Thoracic aorta (tissue), 2 donors: ENCODE measurements at places on chromosomes 7 and 10. TPM values are rescaled to one million over a fixed set of nuclear protein-coding genes. Genes with fewer than 3 reads are reported as not detected.
A peak's percentile ranks its signal among the peaks of the same experiment; 100 is the strongest.

GRCh38 chr7:142508251-142508650 lies 241.0 kb upstream of the PRSS1 start:
- no peaks in the 10 kb centered on the region for H3K36me3 ChIP-seq
- no peak for DNase-seq
- H3K27me3 ChIP-seq: no peaks in the 10 kb centered on the region
- H3K4me3 ChIP-seq: no peak overlapping the region
- no peak overlapping the region for H3K27ac ChIP-seq
- no peaks in the 10 kb centered on the region for H3K4me1 ChIP-seq

DNA sequence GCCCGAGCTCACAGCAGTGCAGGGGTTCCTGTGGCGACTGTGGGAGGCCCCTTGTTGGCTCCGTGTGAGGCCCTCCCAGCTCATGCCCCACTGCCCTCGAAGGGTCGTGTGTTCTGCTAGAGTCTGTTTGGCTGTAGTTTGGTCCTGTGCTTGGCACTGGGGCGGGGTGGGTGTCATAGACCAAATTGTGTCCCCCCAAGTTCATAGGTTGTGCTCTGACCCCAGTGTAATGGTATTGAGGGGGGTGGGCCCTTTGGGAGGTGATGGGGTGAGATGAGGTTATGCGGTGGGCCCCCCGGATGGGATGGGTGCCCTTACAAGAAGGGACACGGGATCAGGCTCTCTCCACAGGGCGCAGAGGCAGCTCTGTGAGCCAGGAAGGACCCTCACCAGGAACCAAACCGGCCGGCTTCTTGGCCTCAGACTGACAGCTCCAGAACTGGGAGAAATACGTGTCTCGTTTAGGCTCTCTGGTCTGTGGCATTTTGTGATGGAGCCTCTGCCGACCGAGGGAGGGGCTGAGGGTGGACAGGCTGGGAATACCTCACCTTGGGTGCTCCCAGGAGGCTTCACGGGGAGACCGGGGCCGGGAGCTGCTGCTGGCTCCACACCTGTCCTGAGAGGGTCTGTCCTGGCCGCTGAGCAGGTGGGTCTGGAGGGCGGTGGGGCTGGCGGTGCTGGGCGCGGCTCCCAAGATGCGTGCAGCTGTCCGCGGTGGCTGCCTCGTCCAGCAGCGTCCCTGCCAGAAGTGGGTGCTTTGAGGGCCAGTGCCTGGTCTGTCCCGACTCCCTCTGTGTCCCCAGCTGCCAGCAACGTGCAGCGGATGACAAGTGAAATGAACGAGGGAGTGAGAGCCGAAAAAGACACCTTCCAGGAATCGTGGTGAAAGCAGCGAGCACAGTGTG lies 89.4 kb downstream of the INPP5A start:
- peaks cover 60% of the 10 kb centered on the region for H3K4me1 ChIP-seq
- H3K27ac ChIP-seq: peak overlapping the region; percentile 90
- H3K4me3 ChIP-seq: no peak overlapping the region
- no peak for DNase-seq

- no peak overlapping the region for H3K27ac ChIP-seq
- no peaks in the 10 kb centered on the region for H3K27me3 ChIP-seq
- no peak overlapping the region for H3K4me3 ChIP-seq
- H3K36me3 ChIP-seq: no peaks in the 10 kb centered on the region
- no peak for DNase-seq
Observed at GRCh38 chr10:117186832-117187615, 10.3 kb upstream of the KCNK18 start.

The UCN3 gene
- not detected for total RNA-seq

DNA sequence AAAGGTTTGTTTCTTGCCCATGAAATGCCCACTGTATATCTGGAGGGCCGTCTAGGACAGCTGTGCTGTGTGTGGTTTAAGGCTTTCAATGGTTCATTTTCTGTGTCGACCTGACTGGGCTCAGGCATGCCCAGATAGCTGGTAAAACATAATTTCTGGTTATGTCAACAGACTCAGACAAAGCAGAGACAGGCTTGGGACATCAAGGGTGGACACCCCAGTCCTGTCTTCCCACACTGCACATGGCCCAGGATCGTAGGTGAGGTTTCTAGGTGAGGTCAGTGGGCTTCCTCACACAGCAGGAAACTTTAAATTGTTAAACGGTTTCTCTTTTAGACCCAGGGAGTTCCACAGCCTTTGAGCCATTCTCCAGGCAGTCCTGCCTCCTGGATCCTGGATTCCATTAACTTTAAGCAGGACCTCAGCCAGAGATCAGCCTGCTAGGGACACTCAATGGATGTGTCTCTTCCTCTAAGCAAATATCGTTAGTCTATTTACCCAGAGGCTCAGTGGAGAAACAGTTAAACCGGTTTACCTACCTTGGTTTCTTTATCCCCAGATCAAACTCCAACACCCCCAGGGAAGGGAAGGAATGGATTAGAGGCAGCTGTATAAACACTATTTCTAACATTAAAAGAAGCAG lies 66.4 kb downstream of the ST8SIA6 start:
- H3K27ac ChIP-seq: no peak overlapping the region
- DNase-seq: no peak
- H3K4me3 ChIP-seq: no peak overlapping the region
- no peaks in the 10 kb centered on the region for H3K27me3 ChIP-seq
- H3K36me3 ChIP-seq: no peaks in the 10 kb centered on the region

DNA sequence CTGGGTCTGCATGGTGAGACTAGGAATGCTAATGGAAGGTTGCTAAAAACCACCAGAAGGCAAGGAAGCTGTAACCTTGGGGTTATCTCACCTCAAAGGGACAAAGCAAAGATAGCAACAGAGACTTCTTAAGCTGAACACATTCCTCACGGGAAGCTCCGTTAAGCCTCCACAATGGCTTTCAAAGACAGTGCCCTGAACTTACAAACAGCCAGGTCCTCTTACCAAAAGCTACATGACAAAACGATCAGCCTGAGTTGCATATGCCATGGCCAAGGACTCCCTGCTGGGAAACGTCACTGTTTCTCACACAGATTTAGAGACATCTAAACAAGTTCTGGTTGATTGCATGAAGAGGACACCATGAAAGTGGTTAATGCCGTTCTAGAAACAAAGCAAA lies 52.7 kb downstream of the HTR5A start:
- DNase-seq: no peak
- no peak overlapping the region for H3K4me3 ChIP-seq
- H3K27me3 ChIP-seq: no peaks in the 10 kb centered on the region

DNA sequence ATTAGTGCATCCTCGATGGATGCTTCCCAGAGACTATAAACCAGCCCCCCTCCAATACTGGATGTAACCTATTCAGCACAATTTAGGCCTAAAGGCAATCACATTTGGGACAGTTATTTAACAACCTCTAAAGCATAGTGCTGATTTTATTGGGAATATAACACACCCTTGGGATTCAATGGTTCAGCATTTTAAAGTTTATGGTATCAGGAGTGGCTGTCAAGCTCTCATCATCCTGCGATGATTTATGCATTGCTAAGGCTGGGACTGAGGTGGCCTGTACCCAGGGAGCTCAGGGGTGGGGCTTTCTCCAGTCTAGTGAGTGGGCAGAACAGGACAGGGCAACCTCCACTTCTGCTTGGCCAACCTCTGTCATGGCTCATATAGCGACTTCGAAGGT lies 464.9 kb downstream of the INHBA start:
- no peaks in the 10 kb centered on the region for H3K27me3 ChIP-seq
- no peak overlapping the region for H3K27ac ChIP-seq
- DNase-seq: no peak
- H3K4me3 ChIP-seq: no peak overlapping the region
- H3K4me1 ChIP-seq: no peaks in the 10 kb centered on the region
- no peaks in the 10 kb centered on the region for H3K36me3 ChIP-seq

The PRTFDC1 gene
- 6.2 TPM for total RNA-seq

The CCDC172 gene
- not detected for total RNA-seq

The FAM237B gene
- not detected for total RNA-seq

The TBXAS1 gene
- 30.1 TPM for total RNA-seq

The FRA10AC1 gene
- 35.9 TPM for total RNA-seq

The GFRA1 gene
- 5.8 TPM for total RNA-seq

The UPK3B gene
- 5.1 TPM for total RNA-seq

The CALY gene
- total RNA-seq: not detected

DNA sequence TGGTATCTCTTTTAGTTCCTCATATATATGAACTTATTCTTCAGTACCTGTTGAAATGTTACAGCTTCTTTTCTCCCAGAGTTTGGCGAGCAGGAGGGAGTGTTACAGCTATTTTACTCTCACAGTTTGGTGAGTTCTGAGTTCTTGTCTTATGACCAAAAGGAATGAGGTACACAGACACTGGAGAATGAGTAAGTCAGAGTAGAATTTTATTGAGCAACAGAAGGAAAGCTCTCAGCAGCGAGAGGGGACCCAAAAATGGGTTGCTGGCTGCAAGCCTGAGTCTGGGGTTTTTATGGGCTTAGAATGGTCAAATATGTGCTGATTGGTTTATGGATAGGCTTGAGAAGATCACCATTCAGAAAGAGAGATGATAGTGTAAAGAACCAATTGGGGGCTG lies 175.2 kb downstream of the CDK14 start:
- no peaks in the 10 kb centered on the region for H3K27me3 ChIP-seq
- H3K4me3 ChIP-seq: no peak overlapping the region
- no peaks in the 10 kb centered on the region for H3K4me1 ChIP-seq
- no peaks in the 10 kb centered on the region for H3K36me3 ChIP-seq

DNA sequence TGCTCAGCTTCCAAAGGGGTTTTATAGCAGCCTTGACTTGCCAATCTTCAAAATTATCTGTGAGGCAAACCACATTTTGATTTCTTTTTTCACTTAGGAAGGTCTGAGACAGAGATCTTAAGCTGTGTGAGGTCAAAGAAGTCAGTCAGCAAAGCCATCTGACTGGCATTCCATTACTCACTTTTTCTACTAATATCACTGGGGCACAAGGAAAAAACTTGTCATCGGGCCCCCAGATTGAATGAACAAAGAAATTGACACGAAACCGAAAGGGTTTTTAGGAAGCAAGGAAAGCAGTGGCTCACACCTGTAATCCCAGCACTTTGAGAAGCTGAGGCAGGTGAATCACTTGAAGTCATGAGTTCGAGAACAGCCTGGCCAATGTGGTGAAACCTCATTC lies 78.5 kb upstream of the FRMD4A start:
- no peak overlapping the region for H3K27ac ChIP-seq
- H3K27me3 ChIP-seq: no peaks in the 10 kb centered on the region
- DNase-seq: no peak
- H3K4me3 ChIP-seq: no peak overlapping the region

DNA sequence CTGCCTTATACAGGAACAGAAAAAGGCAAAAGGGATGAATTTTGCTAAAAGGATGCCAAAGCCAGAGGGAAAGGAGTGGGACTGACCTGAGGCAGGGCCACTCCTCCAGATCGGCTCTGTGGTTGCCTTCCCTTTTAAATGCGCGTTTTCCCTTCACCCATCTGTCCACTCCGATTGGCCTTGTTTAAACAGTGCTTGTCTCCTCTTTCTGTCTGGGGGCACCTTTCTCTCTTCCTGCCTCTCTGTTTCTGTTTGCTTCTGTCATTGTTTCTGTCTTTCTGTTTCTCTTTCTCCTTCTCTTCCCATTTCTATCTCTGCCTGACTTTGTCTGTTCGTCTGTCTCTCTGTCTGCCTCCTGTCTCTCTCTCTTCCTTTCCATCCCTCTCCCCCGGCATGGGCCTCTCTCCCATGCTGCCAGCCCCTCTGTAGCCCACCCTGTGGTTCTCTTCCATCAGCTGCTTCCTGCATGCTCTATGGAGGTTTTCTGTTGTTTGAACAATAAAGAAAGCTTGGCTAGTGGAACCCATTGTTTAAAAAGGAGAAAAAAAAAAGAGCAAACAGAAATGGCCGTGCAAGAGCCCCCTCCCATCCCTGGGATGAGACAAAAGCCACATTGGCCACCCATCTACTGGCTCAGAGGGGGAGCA lies 29.5 kb upstream of the HSPB1 start:
- H3K27ac ChIP-seq: no peak overlapping the region
- H3K27me3 ChIP-seq: no peaks in the 10 kb centered on the region
- H3K4me1 ChIP-seq: no peaks in the 10 kb centered on the region
- no peaks in the 10 kb centered on the region for H3K36me3 ChIP-seq
- no peak for DNase-seq
- no peak overlapping the region for H3K4me3 ChIP-seq

DNA sequence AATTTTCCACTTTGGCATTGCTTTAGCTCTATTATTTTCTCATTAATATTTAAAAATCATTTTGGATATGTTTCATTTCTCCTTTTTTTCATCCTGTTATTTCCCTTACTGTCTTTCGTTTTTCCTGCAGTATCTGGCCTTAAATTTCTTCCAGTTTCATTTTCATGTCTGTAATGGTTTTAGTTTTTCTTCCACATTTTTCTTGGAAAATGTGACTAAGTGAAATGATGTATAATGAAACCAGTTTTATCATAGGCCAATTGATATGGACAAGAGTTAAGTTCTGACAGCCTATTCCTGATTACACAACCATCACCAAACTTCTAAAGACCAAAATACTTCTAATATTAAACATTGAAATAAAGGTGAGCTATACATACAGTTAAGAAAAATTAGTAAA lies 158.5 kb downstream of the LHFPL3 start:
- no peaks in the 10 kb centered on the region for H3K4me1 ChIP-seq
- no peak overlapping the region for H3K4me3 ChIP-seq
- no peak for DNase-seq

DNA sequence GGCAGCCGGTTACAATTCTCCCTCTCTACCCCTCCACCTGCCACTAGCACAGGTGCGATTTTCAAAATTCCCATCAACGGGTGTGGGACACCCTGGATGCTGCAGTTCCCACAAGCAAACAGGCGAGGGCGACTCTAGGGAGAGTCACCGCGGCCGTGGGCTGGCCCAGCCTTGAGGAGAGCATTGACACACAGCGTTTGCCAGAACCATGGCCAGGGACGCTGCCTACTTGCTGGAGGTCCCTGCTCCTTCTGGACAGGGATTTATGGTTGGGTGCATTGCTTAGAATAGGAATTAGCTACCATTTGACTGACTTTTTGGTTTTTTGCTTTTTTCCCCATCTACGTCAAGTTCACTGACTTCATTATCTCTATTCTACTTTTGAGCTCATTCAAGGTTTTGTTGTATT lies 19.0 kb upstream of the CLDN4 start:
- no peak overlapping the region for H3K4me3 ChIP-seq
- DNase-seq: no peak
- H3K27ac ChIP-seq: no peak overlapping the region
- H3K4me1 ChIP-seq: no peaks in the 10 kb centered on the region

DNA sequence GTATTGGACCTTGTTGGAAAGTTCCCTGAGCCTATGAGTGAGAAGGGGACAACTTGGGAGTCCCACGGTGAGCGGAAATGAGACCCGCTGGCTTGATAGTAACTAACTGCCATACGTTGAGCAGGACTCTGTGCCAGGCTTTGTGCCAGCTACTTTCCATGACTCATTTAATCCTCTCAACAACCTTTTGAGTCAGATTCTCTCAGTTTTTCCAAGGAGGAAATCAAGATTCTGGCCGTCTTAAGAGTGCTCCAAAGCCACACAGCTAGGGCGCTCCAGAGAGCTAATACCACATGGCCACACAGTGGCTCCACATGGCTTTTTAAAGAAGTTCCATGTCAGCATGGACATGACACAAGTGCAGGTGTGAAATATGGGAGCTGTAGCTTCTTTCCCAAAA lies 55.7 kb downstream of the NOD1 start:
- H3K27ac ChIP-seq: no peak overlapping the region
- no peak for DNase-seq
- no peak overlapping the region for H3K4me3 ChIP-seq
- H3K36me3 ChIP-seq: no peaks in the 10 kb centered on the region

- no peaks in the 10 kb centered on the region for H3K27me3 ChIP-seq
- DNase-seq: no peak
- peaks cover 25% of the 10 kb centered on the region for H3K4me1 ChIP-seq
- no peak overlapping the region for H3K27ac ChIP-seq
- no peaks in the 10 kb centered on the region for H3K36me3 ChIP-seq
Observed at GRCh38 chr7:15461576-15461975, 100.2 kb downstream of the AGMO start.

The TMEM236 gene
- 2.0 TPM for total RNA-seq
